Right forelimb (tissue), 1 donor: ENCODE measurements at places on chromosomes 7 and 10.

- no peak for DNase-seq
Measured at GRCh38 chr10:30603589-30603988, 26.0 kb downstream of the LYZL2 start.

GRCh38 chr7:28474282-28474638 is 61.9 kb downstream of the CREB5 start:
- DNase-seq, result peak; percentile 57

GRCh38 chr7:222716-223041 is 30.3 kb downstream of the FAM20C start:
- DNase-seq, result no peak

- DNase-seq, result no peak
Measured at GRCh38 chr10:129483430-129484010, 16.5 kb downstream of the MGMT start.

DNA sequence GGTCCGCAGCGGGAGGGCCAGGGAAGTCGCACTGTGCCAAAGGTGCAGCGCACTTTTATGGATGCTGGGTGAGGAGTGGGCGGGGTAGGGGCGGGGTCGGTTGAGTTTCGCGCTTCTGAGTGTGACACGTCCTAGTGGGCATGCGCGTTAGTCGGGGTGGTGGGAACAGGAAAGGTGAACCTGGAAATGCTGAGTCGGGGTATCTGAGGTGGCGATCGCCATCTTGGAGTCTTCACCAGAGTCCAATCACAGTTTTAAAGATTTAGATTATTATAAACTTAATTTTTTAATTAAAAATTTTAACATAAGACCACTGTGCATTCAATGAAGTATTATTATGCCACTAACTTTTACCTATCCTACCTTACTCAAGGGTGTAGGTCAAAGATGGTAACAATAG is 45.7 kb downstream of the ZNF138 start:
- no peak for DNase-seq

DNA sequence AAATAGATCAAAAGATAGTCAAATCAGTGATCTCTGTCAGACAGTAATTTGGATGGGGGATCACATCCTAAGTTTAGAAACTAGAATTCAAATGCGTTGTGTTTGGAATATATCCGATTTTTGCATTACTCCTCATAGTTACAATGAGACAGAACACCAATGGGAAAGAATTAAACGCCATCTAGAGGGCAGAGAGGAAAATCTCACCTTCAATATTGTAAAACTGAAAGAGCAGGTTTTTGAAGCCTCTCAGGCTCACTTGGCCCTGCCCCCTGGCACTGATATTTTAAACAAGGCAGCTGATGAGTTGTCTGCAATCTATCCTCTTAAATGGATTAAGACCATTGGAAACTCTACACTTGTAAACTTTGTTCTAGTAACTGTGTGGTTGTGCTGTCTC is 17.7 kb downstream of the FRG2B start:
- DNase-seq, result no peak

DNA sequence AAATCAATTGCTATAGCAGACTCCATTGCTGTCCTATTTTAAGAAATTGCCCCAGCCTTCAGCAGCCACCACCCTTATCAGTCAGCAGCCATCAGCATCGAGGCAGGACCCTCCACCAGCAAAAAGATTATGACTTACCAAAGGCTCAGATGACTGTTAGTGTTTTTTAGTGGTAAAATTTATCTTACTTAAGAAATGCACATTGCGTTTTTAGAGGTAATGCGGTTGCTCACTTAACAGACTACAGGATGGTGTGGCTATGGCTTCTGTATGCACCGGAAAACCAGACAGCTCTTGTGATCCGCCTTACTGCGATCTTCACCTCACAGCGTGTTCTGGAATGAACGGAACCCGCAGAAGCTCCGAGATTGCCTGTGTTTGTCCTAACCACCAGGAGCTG is 58.1 kb downstream of the WDR37 start:
- no peak for DNase-seq

DNA sequence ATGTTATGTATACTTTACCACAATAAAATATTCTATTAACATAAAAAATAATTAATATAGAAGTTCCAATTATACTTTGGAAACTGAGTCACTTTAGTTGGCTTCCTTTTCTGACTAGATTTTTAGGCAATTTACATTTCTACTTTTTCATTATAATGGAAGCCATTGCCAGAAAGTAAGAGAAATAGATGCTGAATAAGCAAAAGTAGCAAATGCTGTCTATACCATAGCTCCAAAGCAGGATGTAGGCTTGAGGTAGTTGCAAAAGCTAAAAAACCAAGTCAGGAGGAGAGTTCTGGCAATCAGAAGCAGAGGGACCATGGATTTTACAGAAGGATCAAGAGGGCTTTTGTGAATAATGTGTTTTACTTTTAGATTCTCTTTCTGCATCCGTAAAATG is 262.4 kb upstream of the TMEM229A start:
- DNase-seq, result no peak

- DNase-seq, result no peak
Measured at GRCh38 chr10:59177836-59178235, 1.4 kb downstream of the PHYHIPL start.

DNA sequence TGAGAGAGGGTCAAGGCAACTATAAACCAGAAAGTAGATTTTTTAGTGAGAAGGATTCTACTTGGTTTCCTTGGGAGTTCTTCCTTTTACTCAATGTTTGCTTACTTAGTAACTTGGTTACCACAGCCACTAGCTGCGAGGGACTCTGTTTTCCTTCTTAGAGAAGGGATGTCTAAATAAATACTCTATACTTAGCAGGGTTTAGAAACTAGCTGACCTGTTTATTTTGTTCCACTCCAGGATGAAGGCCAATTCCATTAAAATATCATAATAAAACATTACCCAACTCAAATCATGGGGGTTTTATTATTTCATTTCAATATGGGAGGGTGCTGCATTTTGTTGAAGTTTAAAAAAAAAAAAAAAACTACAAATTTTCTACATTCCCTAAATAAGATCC is 87.3 kb downstream of the PPP1R3A start:
- DNase-seq, result no peak

DNA sequence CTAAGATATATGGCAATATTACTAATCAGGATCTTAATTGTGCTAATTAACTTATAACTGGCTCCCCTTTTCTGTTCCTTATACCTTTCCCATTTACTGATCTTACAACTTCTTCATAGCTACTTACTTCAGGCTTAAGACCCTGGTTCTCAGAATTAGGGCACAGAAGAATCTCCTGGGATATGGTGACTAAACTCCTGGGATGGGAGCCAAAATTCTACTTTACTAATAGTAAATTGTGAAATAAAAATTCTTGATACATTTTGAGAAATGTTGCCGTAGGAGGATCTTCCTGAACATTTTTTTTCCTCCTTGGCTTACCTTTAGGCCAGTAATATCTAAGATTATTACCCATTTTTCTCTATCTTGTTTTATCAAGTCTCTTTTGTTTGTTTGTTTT is 309.5 kb downstream of the ATRNL1 start:
- DNase-seq, result no peak

DNA sequence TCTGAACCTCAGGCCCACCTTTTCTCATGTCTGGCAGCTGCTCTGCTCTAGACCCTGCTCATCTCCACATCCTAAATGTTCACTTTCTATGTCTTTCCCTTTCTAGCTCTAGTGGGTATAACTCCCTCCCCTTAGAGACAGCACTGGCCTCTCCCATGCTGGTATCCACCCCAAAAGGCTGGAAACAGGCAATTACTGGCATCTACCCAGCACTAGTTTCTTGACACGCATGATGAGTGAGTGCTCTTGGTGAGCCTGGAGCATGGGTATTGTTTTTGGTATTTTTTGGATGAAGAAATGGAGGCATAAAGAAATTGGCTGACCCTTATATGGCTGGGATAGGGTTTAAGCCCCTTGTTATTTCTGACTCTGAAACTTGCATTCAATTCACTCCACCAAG is 156.0 kb downstream of the EGFR start:
- no peak for DNase-seq

DNA sequence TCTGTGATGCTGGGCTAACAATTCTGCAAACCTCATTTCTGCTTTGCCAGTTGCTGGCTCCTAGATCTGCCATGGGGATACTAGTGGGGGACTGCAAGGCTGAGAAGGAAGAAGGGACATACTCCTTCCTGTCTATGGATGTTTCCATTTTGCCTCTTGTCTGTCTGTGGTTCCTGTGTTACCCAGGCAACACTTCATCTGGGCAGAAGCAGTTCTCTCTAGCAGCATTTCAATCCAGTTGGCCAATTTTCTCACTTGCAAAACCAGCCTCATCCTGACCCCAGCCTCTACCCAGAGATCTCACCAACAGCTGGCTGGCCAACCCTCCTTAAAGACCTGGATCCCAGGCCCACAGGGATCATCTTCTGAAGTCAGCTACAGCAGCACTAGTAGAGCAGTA is 131.7 kb downstream of the DOCK4 start:
- no peak for DNase-seq

- peak; percentile 84 for DNase-seq
Measured at GRCh38 chr7:106064771-106065574, 47.1 kb downstream of the SYPL1 start.

DNA sequence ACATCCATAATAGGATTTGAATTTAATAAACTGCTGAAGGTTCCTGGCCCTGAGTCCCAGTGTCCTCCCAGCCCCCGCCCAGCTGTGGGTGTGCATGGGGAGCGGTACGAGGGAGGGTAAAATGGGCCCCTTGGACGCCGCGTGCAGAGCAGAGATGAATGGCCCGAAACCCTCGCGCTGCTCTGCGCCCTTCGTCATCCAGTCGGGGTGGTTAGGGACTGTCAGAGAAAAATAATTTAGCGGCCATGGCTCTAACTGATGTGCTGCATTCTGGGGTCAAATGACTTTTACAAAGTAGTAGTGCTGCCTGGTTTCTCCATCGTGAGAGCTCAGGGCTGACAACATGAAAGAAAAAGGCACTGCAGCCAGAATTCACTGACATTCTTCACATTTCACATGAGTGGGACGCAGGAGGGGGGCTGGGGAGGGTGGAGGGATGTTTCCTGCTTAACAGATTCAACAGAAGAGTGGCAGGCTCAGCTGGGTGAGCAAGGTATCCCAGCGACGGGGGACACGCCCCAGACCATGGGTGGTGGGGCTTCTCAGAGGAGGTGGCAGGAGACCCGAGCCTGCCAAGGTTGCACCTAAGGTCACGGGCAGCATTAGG is 304.5 kb downstream of the WDR37 start:
- peak; percentile 65 for DNase-seq

DNA sequence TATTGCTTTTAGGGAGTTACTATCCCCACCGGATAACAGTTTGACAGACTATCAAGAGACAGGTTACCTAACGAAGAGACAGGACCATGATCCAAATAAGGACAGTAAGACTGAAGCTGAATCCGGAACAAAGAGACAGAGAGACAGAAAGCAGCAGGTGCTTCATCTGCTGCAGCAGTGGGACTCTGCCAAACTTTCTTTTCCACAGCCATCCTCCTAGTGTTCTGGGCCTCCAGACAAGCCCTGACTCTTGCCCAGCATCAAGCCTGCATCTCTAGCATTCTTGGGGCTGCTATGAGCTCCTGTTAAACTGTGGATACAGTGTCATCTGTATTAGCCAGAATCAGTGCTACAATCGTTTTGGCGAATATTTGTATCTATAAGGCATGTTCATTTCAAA is 761.7 kb downstream of the GRID1 start:
- no peak for DNase-seq

DNA sequence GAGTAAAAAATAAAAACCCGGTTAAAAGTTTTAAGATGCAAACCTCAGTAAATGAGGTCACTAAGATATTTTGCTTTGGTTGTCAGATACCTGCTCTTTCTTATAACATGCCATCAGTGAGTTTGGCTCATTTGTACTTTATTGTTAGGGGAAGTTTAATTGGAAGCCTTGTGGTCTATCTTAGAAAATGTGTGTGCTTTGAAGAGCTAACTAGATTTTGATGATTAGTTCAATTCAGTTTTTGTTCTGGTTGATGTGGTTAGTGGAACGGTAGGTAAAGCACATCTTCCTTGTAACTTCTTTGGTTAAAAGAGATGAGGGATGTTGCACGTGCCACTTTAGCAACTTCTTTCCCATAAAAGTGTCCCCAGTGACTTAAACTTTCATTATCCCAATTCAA is 353.4 kb upstream of the GALNT17 start:
- no peak for DNase-seq

- no peak for DNase-seq
Measured at GRCh38 chr7:50558294-50559053, 6.7 kb downstream of the DDC start.

- no peak for DNase-seq
Measured at GRCh38 chr7:45892407-45893035, 4.2 kb downstream of the IGFBP1 start.

DNA sequence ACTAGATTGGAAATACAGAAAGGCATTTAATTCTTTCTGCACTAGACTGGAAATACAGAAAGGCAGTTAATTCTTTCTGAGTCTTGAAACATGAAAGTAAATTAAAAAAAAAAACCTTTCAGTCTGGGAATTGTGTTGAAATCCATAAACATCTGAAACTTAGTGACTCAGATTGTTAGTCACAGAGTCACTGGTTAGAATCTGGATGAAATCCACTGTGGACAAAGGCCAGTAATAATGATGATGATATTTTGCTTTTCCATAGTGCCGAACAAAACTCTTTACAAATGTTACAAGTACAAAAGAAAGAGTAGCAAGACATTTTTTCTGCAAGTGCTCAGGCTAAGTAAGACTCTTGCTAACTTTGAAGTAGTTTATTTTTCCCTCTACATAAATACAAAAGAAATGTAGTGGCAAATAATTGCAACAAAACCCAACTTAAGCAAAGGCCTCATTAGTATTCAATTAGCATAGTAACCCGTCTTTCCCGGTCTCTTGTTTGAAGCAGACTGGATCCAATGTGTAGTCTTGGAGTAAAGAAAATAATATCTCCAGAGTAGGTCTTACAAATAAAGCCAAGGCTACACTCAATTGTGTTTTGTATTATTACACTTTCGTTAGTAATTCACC is 5.8 kb upstream of the PRTFDC1 start:
- DNase-seq, result no peak

- no peak for DNase-seq
Measured at GRCh38 chr10:74827045-74827441, 643 bp downstream of the KAT6B start.

GRCh38 chr7:150463461-150463860 is 13.0 kb downstream of the GIMAP8 start:
- DNase-seq, result no peak

GRCh38 chr7:155858521-155859061 is 46.3 kb upstream of the SHH start:
- peak; percentile 23 for DNase-seq

- DNase-seq, result no peak
Measured at GRCh38 chr10:27981744-27982143, 17.1 kb downstream of the ODAD2 start.

GRCh38 chr7:101952355-101953247 is 135.2 kb downstream of the CUX1 start:
- DNase-seq, result no peak
